ENCODE measurements at places on chromosomes 13 and 19.

DNA sequence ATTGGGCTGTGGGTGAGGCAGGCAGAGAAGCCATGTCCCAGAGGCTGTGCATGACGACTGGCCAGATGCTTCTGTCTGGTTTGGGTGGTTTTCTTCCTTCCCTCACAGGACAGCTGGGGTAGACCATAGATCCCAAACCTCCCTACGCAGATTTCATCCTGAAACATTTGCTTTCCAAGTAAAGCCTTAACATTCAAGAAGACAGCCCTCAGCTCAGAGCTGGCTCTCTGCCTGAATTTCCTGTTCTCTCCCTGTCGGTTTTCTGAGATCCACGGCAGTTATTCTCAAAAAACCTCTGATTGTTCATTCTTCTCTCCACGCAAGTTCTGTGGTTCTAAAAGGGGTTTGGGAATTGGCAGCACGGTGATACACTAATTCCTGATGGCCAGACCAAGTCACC is 25.3 kb downstream of the UQCRFS1 start:
- DNase-seq, result no peak

DNA sequence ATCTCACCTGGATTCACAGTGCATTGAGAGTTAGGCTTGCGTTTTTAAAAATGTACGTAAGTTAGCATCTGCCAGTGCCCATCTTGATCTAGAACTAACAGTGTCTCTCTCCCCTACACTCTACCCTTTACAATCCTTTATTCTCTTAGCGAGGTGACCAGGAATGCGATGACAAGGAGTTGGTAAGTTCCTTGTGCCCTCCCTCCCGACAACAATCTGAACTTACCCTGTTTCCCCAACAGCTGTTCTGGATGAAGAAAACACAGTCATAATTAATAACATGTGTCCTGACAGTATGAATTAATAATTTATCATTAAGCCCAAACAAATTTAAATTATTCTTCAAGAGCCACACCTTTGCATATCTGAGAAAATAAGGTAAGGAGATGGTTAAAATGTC is 6.3 kb downstream of the TSHZ3 start:
- DNase-seq, result no peak

GRCh38 chr19:19849056-19849455 is 16.6 kb upstream of the ZNF253 start:
- no peak for DNase-seq

DNA sequence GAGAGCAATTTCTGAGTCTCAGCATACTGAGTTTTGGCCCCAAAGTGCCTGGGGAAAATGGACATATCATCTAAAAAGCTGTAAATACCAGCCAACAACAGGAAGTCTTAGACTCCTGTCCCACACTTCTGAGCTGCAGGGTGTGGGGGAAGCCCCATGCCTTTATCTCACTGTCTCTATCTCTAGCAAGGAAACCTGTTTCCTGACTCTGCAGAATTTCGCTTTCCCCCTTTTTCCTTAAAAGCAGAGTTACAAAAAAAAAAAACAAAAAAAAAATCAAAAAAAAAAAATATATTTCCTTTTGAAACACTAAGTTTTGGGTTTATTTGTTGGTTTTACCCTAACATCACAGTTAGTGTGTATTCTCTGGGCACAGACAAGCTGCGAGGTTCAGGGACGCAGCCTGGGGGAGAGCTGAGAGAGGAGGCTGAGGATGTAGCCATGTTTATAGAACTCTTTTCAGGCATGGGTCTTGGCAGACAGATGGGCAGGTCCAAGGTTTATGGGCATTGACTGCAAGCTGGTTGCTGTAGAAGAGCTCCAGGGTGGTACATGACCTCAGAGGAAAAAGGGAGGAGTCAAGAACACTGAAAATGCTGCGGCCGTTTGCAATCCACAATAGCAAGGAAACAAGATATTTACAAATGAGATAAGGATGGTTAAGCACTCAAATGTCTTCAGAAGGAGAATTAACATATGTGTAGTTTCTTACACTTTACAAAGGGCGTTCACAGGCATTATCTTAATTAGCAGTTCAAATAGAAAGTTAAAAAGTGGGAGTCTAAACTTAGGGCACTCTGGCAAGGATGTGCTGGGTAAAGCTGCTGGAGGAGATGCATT is 4.9 kb downstream of the MBNL2 start:
- peak; percentile 52 for DNase-seq

DNA sequence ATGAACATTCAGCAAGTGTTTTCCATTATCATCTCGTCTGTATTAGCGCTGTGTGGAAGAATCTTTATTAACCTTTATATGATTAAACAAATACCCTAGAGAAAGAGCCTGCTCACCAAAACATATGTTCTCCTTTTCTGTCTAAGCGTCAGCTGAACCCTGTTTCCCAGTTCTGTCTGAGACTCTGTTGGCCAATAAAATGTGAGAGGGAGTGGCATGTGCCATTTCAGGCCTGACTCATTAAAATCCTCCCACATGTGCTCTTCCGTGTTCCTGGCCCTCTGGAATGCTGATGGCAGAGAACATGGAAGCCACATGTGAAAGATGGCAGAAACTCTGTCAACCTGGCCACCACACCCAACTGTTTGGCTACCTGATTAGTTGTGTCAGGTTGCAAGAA is 181.9 kb upstream of the EDNRB start:
- DNase-seq, result no peak

DNA sequence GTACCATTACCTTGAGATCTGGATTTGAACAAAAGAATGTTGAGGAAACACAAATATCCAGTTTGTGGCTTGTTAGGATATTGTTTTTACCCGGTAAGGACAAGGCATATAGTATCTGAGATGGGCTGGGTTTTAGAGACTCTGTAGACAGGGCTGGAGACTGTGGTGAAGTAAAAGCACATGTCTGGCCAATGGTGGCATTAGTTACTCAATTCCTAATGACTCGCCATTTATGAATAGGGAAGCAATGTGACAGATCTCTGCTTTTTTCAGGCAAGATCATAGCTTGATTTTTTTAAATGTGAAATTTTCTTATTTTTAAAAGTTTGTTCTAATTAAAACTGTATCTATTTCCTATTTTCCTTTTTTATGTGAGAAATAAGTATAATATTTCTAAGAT is 371.1 kb upstream of the SPRY2 start:
- DNase-seq, result no peak

- no peak for DNase-seq
Measured at GRCh38 chr13:112669881-112670499, 19.8 kb upstream of the ATP11A start.

- no peak for DNase-seq
Measured at GRCh38 chr13:99123101-99124045, 77.3 kb upstream of the UBAC2 start.

DNA sequence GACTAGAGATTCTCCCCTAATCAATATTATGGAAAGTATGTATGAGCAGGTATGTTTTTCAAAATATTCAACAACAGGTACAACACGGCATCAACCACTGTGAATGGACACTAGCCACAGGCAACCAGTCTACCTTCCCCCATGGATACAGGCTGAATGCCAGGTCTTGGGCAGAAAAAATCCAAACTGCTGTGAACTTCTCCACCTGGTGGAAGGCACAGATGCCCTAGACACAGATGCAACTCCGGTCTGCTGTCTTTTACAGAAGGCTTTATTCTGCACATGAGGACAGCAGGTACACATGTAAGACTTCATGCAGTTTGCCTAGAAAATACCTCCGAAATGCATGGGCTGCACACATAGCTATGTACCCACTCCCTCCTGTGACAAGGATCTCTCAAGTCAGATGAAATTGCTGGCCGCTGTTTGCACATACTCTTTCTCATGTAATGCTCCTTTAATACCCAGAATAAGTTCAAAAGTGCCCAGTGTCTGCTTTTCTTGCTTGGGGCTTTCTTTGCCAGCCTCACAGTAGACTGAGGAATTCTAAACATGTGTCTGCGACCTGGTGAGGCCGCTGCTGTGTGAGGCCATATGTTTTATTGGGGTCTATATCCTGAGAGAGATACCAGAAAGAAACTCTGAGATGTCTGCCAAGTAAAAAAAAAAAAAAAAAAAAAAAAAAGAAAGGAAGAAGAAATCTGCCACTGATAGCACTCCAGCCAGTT is 325.9 kb downstream of the FOXO1 start:
- no peak for DNase-seq

DNA sequence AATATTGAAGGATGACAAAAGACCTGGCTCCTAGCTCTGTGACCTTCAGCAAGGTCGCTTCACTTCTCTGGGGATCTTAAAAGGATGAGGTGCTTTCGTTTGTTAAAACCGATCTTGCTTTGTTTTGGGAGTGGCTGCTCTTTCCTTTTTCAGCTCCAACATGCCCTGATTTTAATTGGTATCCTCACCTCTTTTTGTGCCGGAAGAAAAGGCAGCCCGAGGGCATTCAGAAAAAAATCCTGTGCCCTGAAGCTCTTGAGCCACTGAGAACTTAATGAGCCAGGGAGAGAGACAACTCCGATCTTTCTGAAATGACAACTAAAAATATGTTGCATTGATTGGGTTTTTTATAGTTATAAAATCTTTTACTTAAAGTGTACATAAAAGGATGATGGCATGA is 19.4 kb downstream of the CLDN10 start:
- DNase-seq, result no peak

DNA sequence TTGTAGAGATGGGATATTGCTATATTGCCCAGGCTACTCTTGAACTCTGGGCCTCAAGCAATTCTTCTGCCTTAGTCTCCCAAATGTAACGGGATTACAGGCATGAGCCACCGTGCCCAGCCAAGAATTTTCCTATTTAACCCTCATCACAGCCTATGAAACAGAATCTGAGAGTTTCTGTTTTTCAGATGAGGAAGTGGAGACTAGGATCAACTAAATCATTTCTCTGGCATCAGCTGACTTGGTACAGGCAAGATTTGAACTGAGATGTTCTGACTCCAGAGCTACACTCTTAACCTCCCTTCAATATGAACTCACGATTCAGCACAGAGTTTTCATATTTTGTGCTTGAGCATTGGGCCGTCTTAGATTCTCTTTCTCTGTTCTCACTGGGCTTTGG is 8.1 kb downstream of the ZNF460 start:
- no peak for DNase-seq

DNA sequence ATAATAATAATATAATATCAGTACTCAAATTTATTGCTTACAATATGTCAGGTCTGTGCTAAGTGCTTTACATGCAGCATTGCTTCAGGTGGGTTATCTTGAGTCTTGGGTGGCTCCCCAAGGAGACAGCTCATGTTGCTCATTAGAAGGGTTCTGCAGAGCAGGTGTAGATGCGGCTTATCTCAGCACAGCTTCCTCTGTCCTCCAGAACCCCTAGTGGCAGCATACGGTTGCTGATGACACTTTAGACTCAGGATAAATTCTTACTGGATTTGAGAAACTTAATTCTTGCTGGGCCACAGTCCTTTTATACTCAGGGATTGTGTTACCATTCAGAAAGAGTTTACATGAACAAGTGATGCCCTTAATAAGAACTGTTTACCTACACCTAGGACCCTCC is 8.9 kb downstream of the COG3 start:
- DNase-seq, result peak; percentile 35

Data from activated CD4-positive, alpha-beta T cell treated with anti-CD3 and anti-CD28 coated beads for 48 hours (primary cell).